Right renal pelvis (tissue), 4 donors: ENCODE measurements at places on chromosomes 2 and 18. TPM values are rescaled to one million over a fixed set of nuclear protein-coding genes. Genes with fewer than 3 reads are reported as not detected.

- no peak for DNase-seq
These were observed 11.5 kb downstream of the ITGA6 start for GRCh38 chr2:172438741-172439508.

- no peak for DNase-seq
These were observed 98.6 kb downstream of the AGAP1 start for GRCh38 chr2:235592430-235592829.

GRCh38 chr18:57836557-57836956 lies 33.4 kb upstream of the ATP8B1 start:
- no peak for DNase-seq

The MYOM1 gene
- polyA plus RNA-seq, result 7.9 TPM

- DNase-seq, result no peak
These were observed 473.9 kb downstream of the ARHGAP15 start for GRCh38 chr2:143603035-143603655.

DNA sequence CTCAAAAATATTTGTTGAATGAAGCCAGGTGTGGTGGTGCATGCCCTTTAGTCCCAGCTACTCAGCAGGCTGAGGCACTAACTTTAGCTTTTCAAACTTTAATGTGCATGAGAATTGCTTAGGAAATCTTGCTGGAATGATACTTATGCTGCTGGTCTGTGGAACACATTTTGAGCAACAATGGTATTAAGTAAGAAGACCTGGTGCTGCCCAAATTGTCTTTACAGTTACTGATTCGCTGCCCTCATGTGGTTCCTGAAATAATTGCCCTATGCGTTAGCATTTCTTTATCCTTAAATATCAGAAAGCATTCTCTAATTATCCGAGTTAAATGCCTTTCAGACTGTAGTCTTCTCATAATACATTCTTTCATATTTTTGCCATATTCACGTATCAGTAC lies 76.0 kb upstream of the SESTD1 start:
- no peak for DNase-seq

The MEMO1 gene
- polyA plus RNA-seq, result 38.9 TPM

DNA sequence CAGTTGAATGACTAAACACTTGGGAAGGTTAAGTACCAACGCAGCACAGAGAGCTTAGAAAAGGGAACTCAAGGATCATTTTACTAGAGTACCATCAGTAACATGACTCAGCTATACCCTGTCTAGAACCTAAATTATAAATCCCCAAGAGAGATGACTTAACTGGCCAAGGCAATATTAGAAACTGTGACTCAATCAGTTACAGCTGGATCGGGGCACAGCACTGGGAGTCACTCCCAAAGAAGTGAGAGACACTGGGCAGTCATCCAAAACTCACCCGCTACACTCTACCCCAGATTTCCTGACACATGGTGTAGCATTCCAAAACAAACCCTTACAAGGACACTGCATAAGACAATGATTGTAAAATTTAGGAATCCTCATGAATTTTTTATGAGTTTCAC lies 17.7 kb downstream of the IWS1 start:
- DNase-seq, result no peak

The HOXD3 gene
- 26.4 TPM for polyA plus RNA-seq

The LYPD6 gene
- 19.9 TPM for polyA plus RNA-seq

The EHBP1 gene
- polyA plus RNA-seq, result 43.1 TPM

- DNase-seq, result no peak
These were observed 75.1 kb upstream of the NT5C1B start for GRCh38 chr2:18664421-18664820.

The ABCB11 gene
- 0.01 TPM for polyA plus RNA-seq

The CREG2 gene
- 0.74 TPM for polyA plus RNA-seq

GRCh38 chr2:238346544-238346943 lies 26.2 kb downstream of the TRAF3IP1 start:
- no peak for DNase-seq

- DNase-seq, result no peak
These were observed 87.0 kb upstream of the GATA6 start for GRCh38 chr18:22082408-22082807.

DNA sequence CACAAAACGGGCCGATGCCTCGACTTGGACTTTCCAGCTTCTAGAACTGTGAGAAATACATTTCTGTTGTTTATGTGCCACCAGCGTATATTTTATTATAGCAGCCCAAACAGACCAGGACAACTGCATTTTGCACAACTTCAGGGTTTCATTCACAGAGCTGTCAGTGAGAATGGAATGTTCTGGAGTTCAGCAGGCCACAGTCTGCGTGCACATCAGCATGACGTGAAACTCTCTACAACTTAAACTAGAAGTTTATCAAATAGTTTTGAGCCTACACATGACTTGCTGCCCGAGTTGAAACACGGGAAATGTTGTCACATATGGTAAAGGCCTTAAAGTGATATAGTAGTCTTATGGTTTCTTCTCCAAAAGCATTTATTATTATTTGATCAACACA lies 3.9 kb upstream of the TRIB2 start:
- DNase-seq, result no peak

DNA sequence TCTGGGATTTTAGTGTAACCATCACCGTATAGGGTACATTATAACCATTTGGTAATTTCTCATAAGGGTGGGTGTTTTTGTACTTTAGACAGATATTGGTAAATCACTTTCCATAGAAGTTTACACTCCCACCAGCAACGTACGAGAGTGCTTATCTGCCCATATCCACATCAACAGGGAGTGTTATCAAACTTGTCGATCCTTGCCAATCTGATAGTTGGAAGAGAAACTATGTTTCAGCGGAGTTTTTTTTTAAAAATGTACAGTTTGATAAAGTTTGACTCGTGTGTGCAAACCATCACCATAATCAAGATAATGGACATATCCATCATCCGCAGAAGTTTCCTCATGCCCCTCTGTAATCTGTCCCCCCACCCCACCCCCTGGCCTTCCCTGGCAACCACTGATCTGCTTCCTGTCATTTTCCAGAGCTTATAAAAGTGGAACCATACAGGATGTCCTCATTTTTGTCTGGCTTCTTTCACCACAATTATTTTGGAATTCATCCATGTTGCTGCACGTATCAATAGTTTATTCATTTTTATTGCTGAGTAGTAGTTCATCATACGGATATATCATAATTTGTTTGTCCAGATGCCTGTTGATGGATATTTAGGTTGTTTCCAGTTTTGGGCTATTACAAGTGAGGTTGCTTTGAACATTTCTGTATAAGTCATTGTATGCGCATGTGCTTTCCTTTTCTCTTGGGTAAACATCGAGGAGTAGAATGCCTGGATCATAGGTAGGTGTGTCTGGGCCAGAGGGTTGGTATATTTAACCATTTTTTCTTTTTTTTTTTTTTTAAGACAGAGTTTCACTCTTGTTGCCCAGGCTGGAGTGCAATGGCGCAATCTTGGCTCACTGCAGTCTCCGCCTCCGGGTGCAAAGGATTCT lies 18.6 kb downstream of the GLI2 start:
- DNase-seq, result no peak

- no peak for DNase-seq
These were observed 61.8 kb downstream of the CDH20 start for GRCh38 chr18:61394983-61395382.

GRCh38 chr2:18455236-18455862 lies 105.1 kb downstream of the RDH14 start:
- no peak for DNase-seq

- DNase-seq, result no peak
These were observed 6.9 kb downstream of the CD8A start for GRCh38 chr2:86783615-86784339.

GRCh38 chr2:36367486-36367885 lies 11.9 kb downstream of the CRIM1 start:
- DNase-seq, result no peak

The MGAT4A gene
- polyA plus RNA-seq, result 35.1 TPM

DNA sequence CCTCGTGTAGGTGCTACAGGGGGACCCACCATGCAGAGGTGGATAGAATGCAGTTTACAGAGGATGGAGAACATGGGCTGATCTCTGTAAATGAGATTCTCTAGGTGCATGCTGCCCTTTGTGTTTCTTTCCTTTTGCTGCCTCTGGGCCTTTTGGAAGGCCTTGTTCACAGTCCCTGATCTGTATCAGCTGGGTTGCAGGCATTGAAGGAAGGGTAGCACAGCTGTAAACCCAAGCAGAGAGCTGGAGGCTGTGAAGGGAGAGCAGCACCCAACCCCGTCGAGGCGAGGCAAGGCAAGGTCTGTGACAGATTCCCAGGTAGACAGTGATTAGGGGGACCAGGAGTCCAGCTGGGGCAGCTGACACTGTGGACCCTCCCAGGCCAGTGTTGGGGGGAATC lies 56.1 kb upstream of the SOS1 start:
- no peak for DNase-seq

The POU3F3 gene
- polyA plus RNA-seq, result 101 TPM

The OSGEPL1 gene
- 18.8 TPM for polyA plus RNA-seq

DNA sequence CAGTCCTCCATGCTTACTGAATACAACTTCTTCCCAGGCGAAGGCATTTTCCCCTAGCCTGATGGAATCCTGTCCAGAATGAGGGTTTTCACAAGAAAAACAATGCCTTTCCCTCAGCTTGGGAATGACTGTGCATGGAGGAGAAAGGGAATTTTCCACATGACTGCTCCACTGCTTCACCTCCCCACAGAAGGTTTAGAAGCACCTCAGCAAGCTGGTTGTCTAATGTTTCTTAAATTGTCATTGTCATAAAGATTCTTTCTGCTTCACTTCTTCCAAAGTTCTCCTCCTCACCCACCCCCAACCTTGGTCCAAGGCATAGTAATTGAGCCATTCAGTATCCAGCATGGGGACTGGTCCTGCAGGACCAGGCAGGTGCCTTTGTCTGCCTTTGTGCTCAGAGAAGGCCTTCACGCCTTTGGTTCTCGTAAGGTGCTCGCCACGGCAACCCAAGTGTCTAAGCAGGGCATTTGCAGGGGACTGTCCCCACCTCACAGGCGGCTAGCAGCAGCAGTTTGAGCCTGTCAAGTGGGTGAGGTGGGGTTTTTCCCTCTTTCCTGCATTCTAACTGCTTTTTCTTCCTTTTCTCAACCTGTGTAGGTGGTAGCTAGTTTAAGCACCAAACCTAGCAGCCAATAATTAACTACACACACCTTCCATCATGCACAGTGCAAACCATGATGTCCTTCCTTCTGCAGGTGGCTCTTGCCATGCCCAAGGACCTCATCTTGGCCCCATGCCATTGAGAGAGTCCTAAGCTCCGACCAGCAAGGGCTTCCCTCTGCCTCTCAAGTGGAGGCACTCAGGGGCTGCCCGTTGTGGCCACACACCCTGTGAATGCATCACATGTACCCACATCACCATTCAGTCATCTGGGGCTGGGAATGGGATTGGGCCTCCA lies 65.7 kb upstream of the BCL2L11 start:
- DNase-seq, result no peak

DNA sequence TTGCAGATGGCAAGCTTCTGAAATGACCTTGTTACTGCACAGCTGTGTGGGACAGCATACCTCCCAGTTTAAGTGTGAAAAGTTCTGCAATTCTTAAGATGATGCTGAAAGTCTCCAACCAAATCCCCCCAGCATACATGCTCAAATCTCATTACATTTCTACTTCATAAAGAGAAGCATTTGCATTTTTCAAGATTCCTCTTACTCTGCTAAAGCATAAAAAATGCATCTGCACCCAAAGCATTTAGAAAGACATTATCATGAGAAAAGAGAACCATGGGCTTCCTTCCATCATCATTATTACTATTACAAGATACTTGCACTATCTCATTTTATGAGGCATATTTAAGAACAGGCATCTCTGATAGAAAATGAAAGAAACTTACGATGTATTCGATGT lies 236.9 kb upstream of the REV1 start:
- no peak for DNase-seq

The SERPINB8 gene
- polyA plus RNA-seq, result 4.2 TPM

- DNase-seq, result no peak
These were observed 6.1 kb upstream of the GPC1 start for GRCh38 chr2:240429341-240429871.

The PLEK gene
- polyA plus RNA-seq, result 6.5 TPM

The POMC gene
- polyA plus RNA-seq, result 7.3 TPM

DNA sequence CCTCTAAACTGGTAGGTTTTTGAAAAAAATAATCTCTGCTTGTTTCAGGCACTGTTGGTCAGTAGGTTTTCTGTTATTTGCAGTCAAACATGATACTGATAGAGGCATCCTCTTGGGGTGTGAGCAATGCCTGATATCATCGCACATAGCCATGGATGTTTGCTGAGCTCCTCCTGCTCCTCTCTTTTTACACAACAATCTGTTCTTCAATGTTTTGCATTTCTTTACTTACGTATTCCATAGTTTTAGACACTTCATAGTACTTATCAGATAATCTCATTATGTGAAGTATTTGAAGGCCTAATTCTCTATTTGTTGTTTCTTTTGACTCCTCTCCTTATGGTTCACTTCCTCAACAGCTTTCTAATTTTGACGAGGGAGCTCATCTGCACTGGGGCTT lies 23.0 kb upstream of the HS6ST1 start:
- DNase-seq, result no peak

DNA sequence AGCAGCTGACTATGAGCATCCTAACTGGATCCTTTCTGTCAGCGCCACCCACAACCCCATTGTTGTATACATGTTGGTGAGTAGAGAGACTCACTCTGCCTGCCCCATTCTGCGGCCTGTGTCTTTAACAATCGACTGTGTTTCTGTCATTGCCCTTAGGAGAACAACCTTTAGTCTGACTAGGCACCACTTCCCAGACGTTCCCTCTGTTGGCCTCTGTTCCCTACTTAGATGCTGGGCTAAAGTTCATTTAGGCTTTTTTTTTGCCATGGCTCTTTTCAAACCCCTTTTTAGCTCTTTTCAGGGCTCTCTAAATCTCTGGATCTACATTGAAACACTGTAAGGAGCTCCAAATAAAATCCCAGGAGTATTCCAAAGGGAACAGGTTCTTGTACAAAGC lies 20.5 kb upstream of the ACAA2 start:
- no peak for DNase-seq

The GPR39 gene
- polyA plus RNA-seq, result 4.2 TPM

- DNase-seq, result no peak
These were observed 25.8 kb upstream of the KCNG3 start for GRCh38 chr2:42519624-42520023.

DNA sequence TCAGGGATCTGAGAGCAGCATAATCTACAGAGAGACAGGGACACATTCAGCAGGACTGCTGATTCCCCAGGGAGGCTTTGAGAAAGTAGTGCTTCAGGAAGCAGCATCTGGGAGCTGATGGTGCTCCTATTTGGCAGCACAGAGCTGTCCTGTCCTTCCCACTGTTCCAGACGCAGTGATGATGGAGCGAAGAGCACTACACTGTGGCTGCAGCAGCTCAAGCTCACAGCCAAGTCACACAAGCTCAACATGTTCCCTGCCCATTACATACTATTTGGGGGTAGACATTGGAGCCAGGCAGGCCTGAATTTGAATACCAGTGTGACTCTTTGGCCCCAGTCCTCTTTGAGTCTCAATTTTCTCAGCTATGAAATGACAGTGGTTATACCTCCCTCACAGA lies 15.2 kb upstream of the GALM start:
- DNase-seq, result no peak

DNA sequence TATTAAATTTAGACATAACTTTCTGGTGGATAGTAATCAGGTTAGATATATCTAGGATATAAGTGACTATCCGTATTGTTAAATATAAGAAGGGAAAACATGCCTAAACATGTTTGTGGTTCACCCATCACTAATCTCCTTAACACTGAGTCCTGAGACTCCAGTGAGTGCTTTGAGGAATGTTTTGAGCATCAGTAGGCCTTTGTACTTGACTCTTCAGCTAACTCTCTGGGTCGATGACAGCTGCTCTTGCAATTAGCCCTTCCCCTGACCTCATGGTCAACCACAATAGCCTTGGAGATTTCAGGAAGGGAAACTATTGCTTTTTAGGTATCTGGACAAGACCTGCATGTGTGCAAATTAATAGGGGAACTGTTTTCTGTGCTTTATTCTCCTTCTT lies 716.8 kb downstream of the EPHA4 start:
- no peak for DNase-seq

The AQP4 gene
- 1.00 TPM for polyA plus RNA-seq
